Heart right ventricle (tissue), 16 donors: ENCODE measurements at places on chromosomes 16 and 17. TPM values are rescaled to one million over a fixed set of nuclear protein-coding genes. Genes with fewer than 3 reads are reported as not detected.

Gene TM4SF5
- total RNA-seq: not detected

Gene SRSF1
- total RNA-seq: 79.8 TPM

Gene MYH1
- total RNA-seq: not detected

Gene GOSR2
- 41.5 TPM for total RNA-seq

Gene GGNBP2
- 48.7 TPM for total RNA-seq

Gene PNMT
- 3.9 TPM for total RNA-seq

Gene CCL8
- total RNA-seq: 1.6 TPM

Gene IGSF6
- total RNA-seq: 0.78 TPM

Gene GPR179
- not detected for total RNA-seq

Gene KCNH4
- total RNA-seq: 0.22 TPM

Gene RPL26
- 1,059 TPM for total RNA-seq

Gene CFAP52
- total RNA-seq: not detected
